ENCODE measurements at places on chromosomes 5 and 9. TPM values are rescaled to one million over a fixed set of nuclear protein-coding genes. Genes with fewer than 3 reads are reported as not detected.

The LCN9 gene
- total RNA-seq, result not detected

The AJM1 gene
- total RNA-seq, result 5.3 TPM

The SLC6A3 gene
- total RNA-seq, result not detected

The SCGB3A2 gene
- not detected for total RNA-seq

The PCDHA4 gene
- not detected for total RNA-seq

The BRINP1 gene
- not detected for total RNA-seq

The PPP1R26 gene
- not detected for total RNA-seq

The ZFP2 gene
- 0.21 TPM for total RNA-seq

The CCL27 gene
- total RNA-seq, result not detected

The TYRP1 gene
- total RNA-seq, result not detected

The LHX2 gene
- total RNA-seq, result not detected

The GCNT1 gene
- 8.0 TPM for total RNA-seq

The FAM221B gene
- total RNA-seq, result not detected

The OR1J2 gene
- not detected for total RNA-seq

The SELENOP gene
- total RNA-seq, result not detected

The SLC4A9 gene
- total RNA-seq, result 0.13 TPM

The SLC1A3 gene
- not detected for total RNA-seq

Measured in activated CD8-positive, alpha-beta T cell treated with anti-CD3 and anti-CD28 coated beads, Interleukin-2, amount 10 ng/mL, durations not matched to agents 7 days and 5 days (primary cell).